ENCODE measurements at places on chromosomes 1 and 21.
A peak's percentile ranks its signal among the peaks of the same experiment; 100 is the strongest.

DNA sequence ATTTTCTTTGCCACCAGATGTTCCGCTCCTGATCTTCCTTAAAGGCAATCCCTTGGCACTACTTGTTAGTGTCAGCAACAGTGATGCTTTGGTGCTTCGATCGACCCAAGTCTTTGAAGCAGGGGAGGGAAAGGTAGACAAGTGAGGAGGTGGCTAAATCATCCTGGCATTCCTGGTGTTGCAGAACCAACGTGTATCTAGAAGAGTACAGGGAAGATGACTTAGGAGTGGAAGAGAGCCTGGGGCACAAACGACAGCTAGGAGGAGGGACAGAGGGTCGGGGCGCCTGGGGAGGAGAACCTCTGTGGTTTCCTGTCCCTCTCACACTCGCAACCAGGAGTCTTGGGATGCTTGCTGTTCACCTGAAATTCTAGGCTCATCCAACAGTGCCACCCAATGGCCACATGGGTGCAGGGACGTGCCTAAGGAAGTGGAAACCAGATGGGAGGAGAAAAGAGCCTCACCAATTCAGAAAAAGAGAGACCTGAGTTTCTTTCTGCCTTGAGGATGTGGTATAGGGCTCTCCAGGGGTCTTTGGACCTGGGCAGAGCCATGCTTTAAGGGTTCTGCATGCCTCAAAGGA lies 9.5 kb upstream of the KCNA2 start:
- DNase-seq = peak; percentile 29

DNA sequence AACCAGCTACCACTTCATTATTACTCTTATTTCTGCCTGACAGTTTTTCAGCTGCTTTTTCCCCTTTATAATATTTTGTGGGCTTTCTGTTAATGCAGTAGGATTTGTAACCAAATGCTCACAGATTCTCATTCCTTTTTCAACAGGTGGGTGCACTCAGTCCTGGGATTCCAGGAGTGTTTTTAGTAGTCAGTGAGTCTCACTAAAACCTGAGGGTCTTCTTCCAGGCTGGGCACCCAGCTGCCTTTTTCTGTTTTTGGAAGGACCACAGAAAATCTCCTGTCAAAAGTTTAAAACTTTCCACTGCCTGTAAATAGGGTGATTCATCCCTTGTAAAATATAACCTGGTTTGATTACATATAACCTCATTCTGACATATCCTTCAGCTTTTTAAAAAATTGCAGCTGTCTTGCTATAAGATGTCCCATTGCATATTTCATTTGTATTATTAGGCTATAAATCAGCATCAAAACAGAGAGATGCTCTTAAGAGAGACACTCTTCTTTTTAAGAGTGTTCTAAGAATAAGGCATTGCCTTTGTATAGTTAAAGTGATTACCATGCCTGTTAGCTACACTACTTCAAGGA lies 16.8 kb upstream of the CEP350 start:
- no peak for DNase-seq

- no peak for DNase-seq
These were observed 13.4 kb upstream of the FAM43B start for GRCh38 chr1:20538760-20539551.

GRCh38 chr21:45502600-45502999 lies 39.6 kb downstream of the SLC19A1 start:
- no peak for DNase-seq

DNA sequence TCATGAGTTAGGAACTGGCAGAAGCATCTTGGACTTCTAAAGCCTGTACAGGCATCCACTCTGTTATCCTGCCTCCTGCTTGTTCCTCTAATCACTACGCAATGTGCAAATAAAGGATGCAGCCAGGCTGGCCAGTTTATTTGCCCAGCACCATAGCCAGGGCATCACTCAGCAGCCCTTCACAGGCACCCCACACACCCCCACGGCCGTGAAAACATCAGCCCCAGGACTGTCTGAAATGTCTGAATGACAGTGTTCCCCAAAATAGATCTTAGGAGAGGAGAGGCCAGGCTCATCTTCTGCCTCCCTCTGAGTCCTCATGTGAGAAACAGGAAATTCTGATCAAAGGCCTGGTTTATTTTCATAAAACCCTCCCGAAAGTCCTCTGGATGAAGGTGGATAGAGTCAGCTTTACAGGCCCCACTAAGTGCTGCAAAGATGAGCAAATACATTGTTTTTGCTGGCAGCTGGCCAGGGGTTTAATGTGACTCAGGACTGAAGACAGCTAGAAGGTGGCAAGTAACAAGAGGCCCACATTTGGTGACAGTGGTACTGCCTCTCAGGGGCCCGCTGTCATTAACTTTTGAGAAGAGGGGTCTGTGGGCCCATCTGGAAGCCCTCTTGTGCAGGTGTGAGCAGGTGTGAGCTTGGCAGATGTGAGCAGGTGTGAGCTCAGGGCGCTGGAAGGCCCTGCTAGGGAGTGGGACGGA lies 32.9 kb downstream of the GRHL3 start:
- no peak for DNase-seq

DNA sequence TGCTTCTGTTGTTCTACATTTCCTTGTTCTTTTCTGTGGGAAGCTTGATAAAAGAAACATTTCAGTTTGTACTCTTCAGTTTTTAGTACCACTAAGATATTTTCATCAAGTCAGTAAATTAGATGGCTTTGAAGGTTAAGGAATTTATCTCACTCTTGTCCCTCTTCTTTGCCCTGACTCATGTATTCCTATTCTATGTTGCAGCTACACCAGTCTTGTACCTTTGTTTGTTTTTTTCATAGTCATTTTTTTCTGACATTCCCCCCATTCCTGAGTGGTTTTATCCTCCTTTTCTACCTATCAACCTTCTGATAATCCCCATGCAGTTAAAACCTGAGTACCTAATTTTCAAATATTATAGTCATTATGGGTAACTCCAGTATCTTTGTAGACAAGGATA lies 65.4 kb downstream of the MAST2 start:
- DNase-seq = no peak

- DNase-seq = peak; percentile 59
These were observed 1.5 kb upstream of the BATF3 start for GRCh38 chr1:212700892-212701819.

GRCh38 chr1:153678519-153679336 lies at the start of gene NPR1:
Gene NPR1 (plus strand): TSS chr1:153678688. CDS start chr1:153679109, 421 bp downstream.
- DNase-seq = peak; percentile 69

GRCh38 chr1:190019717-190020116 lies 457.9 kb downstream of the BRINP3 start:
- no peak for DNase-seq

DNA sequence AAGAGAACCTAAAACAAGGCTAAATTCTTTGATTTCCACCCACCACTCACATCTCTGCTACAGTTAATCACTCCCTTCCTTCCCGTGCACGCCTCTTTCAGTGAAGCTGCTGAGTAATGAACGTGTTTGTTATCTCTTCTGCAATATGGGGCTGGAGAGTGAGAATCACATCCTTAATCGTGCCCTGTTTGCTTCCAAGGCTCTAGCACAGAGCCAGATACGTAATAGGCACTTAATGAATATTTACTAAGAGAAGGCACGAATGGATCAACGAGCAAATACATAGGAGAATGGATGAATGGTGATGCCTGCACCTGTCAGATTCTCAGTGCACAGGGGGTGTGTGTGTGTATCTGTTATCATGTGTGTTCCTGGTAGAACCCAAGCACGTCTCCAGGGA lies 22.1 kb upstream of the FAM43B start:
- DNase-seq = no peak

- no peak for DNase-seq
These were observed 2.7 kb upstream of the GPR88 start for GRCh38 chr1:100535264-100535663.

- DNase-seq = peak; percentile 87
These were observed 146.1 kb upstream of the FGGY start for GRCh38 chr1:59150577-59151386.

GRCh38 chr1:248613742-248614141 lies 16.2 kb upstream of the OR2T10 start:
- no peak for DNase-seq

- no peak for DNase-seq
These were observed 251.8 kb downstream of the CRB1 start for GRCh38 chr1:197519741-197520334.

GRCh38 chr1:247115141-247115510 lies 11.0 kb upstream of the ZNF669 start:
- no peak for DNase-seq

- DNase-seq = no peak
These were observed 30.4 kb downstream of the TRIT1 start for GRCh38 chr1:39852876-39853275.

DNA sequence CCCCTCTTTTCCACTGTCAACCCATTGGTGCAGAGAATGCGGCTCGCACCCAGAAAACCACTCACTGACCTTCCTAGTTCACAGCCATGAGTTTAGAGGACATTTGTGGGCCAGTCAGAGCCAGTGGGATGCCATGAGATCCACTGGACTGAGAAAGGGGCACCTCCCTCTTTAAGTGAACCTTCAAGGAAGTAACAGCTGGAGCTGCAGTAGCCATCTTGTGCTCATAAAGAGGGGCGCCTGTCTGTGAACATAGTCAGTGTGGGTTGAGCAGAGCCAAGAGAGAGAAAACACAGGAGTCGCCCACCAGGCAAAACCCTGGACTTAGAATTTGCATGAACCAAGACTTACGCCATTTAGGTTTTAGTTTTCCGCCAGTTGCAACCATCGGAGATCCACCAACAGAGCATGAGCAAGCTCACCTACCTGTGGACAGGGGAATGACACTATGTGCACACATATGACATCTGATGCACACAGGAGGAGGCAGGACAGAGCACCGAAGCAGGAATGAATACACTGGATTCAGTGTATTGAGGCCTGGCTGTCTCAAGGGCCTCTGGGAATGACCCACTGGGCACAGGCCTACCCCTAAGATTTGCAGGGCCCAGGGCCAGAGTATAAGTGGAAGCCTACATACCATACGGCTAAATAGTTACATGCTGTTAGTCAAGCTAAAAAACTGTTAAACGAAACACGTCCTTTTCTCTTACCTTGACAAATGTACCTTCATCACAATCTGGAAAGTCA lies 151.6 kb downstream of the GRIK3 start:
- DNase-seq = no peak

DNA sequence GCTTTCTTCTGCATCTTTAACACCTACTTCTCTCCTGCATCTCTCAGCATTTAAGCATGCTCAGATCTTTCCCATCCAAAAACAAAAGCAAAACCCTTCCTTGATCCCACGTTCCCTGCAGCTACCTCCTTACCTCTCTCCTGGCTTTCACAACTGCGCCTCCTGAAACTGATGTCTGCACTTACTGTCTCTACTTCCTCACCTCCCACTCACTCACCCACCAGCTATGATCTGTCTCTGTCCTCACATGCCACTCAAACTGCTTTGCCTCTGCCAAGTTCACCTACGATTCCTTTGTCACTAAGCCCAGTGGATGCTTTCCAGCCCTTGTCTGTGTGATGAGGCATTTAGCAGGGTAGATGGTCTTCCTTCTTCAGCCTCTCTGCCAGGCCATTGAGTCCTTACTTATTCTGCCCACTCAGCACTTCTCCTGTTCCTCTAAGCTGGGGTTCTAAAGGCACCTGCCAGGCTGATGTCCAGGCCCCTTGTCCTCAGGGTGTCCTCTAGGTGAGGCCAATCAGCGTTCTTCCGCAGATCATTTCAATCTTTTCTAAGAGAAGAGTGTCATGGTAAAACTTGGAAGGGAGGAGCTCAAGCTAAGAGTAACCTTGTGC lies 10.0 kb upstream of the GJB3 start:
- DNase-seq = no peak

GRCh38 chr1:29278124-29278523 lies 41.8 kb downstream of the PTPRU start:
- DNase-seq = no peak

DNA sequence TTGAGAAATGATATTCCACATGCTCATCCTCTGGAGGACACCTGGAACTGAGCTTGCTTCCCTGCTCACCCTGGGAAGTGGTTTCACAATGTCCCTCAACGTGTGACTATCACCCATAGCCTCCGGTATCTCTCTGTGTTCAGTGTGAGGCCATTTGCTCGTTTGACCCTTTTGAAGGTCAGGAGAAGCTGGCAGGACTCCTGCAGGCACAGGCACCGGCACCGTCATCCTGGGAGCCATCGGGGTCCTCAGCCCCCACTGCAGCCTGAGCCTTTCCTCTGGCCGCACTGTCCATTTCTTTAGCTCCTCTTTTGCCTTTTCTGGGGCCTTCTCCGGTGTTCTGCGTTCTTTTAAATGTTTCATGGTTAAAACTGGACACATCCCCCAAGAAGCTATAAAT lies 159.6 kb upstream of the COL6A1 start:
- DNase-seq = no peak

DNA sequence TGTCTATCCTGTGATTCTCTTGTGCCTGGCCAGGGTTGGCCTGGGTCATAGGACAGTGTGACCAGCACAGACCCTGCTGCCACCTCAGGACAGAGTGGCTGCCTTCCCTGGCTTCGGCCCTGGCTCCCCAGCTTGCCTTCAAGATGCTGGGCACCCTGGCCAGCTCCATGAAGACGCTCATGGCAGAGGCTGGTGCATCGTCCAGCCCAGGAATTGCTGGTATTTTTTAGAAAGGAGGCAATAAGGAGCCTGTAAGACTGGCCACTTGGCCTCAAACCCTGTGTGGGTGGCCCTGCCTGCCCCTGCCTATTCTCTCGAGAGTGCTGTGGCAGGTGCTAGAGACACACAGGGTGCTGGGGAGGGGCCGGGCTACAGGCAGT lies 70.4 kb upstream of the ACTRT2 start:
- no peak for DNase-seq

DNA sequence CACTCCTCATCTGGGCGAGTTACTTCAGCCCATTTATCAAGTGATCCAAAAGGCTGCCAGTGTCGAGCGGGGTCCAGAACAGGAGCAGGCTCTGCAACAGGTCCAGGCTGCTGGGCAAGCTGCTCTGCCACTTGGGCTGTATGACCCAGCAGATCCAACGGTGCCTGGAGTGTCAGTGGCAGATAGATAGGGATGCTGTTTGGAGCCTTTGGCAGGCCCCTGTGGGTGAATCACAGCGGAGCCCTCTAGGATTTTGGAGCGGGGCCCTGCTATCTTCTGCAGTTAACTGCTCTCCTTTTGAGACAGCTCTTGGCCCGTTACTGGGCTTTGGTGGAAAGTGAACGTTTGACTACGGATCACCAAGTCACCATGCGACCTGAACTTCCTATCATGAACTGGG lies 7.5 kb downstream of the MMEL1 start:
- no peak for DNase-seq

- peak; percentile 90 for DNase-seq
These were observed 43.0 kb downstream of the SLC9A1 start for GRCh38 chr1:27111626-27112573.

GRCh38 chr1:62978741-62979140 lies 194.8 kb downstream of the ATG4C start:
- no peak for DNase-seq

DNA sequence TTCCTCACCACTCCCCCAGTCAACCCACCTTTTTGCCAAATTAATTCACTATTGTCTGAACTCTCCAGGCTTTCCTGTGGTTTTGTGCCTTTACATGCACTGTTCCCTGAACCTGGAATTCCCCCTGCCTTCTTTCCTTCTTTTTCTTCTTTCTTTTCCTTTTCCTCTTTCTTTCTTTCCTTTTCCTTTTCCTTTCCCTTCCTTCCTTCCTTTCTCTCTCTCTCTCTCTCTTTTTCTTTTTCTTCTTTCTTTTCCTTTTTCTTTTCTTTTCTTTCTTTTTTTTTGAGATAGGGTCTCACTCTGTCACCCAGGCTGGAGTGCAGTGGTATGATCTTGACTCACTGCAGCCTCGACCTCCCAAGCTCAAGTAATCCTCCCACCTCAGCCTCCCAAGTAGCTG lies 56.6 kb upstream of the CDC42BPA start:
- no peak for DNase-seq
